ENCODE measurements at places on chromosomes 1 and 21.
A peak's percentile ranks its signal among the peaks of the same experiment; 100 is the strongest.

GRCh38 chr1:109156916-109157385 is 43.0 kb downstream of the ELAPOR1 start:
- DNase-seq, result no peak

DNA sequence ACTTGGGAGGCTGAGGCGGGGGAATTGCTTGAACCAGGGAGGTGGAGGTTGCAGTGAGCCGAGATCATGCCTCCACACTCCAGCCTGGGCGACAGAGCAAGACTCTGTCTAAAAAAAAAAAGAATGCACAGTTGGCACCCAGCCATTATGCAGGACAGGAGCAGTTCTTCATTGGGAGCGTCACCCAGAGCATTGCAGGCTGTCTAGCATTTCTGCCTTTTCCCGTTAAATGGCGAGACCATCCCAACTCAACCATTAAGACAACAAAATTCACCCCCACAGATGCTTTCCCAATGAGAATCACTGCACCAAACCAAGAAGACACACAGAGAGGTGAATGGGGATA is 105.8 kb downstream of the EDEM3 start:
- no peak for DNase-seq

- peak; percentile 77 for DNase-seq
These were observed 4.5 kb downstream of the FHL3 start for GRCh38 chr1:38000529-38001455.

- no peak for DNase-seq
These were observed 35.4 kb upstream of the ZNF281 start for GRCh38 chr1:200445213-200445612.

GRCh38 chr1:27536767-27537166 is 46.8 kb upstream of the WASF2 start:
- peak; percentile 45 for DNase-seq

DNA sequence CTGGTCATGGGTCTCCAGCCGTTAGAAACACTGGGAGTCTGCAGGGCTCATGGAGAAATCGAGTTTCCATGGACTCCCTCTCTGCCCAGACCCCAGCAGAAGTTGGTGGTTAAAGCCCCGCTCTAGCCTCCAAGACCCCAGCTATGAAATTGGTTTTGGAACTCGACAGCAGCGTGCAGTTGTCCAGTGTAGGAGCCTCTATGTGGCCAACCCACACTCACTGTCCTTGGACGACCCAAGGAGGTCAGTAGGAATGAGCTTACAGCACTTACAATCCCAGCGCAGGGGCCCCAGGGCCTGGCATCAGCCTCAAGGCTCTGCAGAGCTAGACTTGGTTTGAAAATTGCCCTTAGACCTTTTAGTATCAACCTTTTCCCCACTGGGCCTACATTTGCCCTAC is 3.2 kb upstream of the PRDM16 start:
- no peak for DNase-seq

GRCh38 chr1:98044071-98044697 is 123.3 kb upstream of the DPYD start:
- no peak for DNase-seq

- DNase-seq, result peak; percentile 80
These were observed 41.3 kb upstream of the BMP8B start for GRCh38 chr1:39829791-39830533.

- peak; percentile 92 for DNase-seq
These were observed at the start of gene RIMKLA for GRCh38 chr1:42380586-42381279. RIMKLA (plus strand) TSS chr1:42380792; CDS start chr1:42380935, 143 bp downstream.

GRCh38 chr1:248800459-248800858 is 25.3 kb downstream of the SH3BP5L start:
- no peak for DNase-seq

DNA sequence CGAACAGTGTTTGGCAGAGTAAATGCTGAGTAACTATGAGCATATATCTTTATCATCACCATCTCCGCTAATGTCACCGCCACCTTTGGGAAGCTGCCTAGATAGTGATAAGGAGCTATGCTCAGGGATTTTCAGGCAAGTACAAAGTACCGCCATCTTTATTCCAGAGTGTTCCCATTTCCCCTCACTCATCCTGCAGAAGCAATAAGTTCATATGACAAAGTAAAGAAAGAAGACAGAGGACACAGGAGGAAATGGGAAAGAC is 89.6 kb downstream of the TGFBR3 start:
- no peak for DNase-seq

DNA sequence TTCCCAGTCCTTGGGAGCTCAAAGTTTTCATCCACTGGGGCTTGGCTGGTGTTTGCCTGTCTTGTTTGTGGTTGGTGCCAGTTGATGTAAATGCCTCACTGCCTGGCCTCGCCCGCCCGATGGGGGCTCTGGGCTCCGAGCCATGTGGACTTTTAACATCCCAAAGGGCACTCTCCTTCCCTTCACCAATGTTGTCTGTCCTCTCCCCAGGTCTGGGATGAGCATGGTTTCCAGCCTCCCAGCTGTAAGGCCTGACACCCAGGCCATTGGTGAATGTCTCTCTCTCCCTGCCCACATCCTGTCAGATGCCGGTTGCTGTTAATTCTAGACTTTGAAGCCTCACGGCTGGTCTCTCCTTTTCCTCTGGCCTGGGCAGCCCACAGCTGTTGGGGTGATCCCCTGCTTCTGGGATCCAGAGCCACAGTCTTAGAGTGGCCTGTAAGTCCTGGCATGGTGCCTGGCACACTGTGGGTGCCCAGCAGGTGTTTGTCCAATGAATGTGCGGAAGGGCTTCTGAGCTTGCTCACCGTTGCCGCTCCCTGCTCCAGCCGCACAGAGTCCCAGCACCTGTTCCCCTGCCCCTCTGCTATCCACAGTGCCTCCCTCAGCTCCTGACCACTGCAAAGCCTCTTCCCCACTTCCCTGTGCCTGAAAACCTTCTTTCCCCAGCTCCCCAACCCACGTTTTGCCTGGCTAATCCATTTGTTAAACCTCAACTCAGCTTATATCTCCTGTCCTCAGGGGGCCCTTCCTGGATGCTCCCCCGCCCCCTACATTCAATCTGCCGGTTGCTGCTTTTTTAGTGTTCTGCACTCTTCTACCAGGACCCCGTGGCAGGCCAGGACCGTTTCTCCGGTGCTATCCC is 3.3 kb upstream of the C1orf174 start:
- DNase-seq, result no peak

- DNase-seq, result no peak
These were observed 93.4 kb downstream of the FGGY start for GRCh38 chr1:59390307-59390706.

DNA sequence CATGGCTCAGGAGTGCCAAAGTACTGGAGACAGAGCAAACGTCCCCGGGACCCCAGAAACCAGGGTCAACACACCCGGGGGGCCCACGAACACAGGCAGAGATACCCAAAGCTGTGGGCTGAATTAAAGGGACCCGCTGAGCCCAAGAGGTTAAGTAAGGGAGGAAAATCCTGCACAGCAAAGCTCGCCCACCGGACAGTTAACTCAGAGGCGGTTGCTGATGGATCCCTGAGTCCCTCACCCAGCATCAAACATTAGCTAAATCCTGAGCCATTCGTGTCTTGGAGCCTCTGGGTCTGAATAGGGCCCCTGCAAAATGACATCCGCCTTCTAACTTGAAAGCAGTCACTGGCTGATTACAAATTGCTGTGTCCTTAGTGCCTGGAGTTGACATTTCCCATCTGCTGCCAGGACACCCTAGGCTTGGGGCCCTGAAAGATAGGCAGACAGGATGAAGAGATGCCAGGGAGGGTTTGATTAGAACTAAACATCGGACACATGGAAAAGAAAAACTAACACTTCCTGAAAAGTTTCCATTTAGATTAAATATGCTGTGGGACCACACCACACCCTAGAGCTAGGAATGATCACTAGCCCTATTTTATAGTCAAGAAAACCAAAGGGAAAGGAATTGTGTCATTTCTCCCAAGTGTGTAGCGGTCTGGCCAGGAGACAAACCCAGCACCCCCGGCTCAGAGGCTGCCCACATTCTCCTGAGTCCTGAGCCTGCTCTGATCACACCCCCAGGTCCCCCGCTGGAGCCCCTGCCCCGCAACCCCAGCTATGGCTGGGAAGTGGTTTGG is 239.3 kb downstream of the NPHP4 start:
- DNase-seq, result no peak

DNA sequence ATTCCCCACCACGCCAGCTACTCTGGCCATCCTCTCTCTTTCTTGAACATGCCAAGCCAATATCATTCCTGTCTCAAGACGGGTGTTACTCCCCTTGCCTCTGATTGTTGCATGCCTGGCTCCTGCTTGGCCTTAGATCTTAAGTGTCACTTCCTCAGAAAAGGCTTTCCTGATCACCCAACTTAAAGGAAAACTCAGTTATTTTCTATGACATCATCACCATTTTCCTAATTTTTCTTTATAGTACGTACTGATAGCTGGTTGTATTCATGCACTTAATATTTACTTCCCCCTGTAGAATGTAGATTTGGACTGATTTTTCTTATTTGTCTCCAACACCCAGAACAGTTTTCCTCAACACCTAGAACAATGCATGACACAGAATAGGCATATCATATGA is 123.8 kb upstream of the TSPAN2 start:
- DNase-seq, result no peak

GRCh38 chr1:89847191-89847729 is 26.4 kb downstream of the LRRC8D start:
- DNase-seq, result no peak

GRCh38 chr1:86247597-86248279 is 91.2 kb upstream of the COL24A1 start:
- DNase-seq, result no peak

GRCh38 chr1:244751271-244751895 is 84.1 kb upstream of the COX20 start:
- peak; percentile 93 for DNase-seq

DNA sequence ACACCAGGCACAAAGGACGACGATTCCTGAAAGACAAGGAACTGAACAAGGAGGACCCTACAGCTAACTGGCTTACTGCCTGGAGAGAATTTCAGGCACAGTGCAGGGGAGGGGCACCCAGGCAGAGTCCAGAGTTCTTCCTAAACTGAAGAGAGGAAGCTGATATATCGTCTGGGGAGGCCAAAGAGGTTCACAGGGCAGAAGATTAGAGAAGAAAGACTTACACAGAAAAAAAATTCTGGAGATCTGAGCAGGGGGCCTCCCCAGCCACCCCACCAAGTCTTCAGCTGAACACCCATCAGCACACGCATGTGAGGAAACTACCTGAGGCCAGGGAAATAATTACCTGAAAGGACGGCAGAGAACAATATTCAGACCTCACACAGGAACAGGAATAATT is 24.6 kb downstream of the SORT1 start:
- DNase-seq, result no peak

Data from DMS53 (cell line).